Tibial artery (tissue), 4 donors: ENCODE measurements at places on chromosomes 13 and 19.

GRCh38 chr19:6250024-6250615, 29.7 kb downstream of the MLLT1 start:
- DNase-seq = no peak

DNA sequence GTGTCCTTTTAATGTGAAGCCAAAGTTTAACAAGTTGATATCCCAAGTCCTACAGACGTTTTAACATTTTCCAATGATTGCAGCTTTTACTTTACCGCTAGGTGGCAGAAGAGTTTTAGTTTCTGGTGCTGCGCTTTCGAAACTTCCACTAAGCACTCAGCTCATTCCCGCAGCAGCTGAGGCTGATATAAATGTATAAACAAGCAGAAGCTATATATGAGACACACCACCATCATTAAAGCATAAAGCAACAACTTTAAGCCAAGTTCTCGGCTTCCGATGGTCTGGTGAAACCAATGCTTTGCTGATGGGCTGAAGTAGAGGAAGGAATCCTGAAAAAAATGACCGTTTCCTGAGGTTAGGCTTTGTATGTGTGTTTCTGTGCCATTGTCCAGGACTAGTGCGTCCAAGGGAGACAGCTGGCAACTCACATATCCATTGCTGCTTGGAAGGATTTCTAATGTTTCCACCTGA, 753.9 kb downstream of the OLFM4 start:
- DNase-seq = no peak

DNA sequence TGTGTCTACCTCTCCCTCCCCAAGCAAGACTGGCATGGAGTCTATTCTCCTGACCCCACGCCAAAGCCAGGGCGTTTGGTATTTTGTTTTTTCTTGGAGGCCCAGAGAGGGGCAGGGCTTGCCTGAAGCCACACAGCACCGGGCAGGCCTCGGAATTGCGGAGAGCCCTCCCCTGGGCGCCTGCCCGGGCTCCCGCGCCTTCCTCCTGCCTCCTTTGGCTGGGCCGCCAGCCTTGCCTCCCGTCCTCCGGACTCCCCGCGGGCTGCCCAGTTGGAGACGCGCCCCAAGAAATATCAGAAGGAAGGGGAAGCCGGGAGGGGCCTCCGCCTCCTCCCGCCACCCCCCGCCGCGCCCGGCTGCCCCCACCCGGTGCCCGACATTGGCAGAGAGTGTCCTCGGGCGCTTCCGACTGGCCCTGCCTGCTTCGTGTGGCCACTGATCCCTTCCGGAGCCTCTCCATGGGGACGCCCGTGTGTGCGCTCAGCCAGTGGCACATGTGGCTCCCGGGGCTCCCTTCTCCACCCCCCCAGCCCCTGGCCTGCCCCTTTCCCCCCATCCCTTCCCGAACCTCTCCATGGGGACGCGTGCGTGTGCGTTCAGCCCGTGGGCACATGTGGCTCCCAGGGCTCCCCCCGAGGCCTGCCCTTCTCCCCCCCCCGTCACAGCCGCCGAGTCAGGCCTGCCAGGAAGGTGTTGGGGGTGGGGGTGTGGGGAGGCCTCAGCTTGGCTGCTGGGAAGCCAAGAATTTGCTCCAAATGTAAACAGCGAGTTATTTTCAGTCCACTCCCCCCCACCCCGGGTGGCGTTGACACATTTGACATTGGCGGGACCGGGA, 37.3 kb downstream of the NFIC start:
- peak; percentile 98 for DNase-seq

GRCh38 chr19:4256563-4256962, 9.7 kb downstream of the YJU2 start:
- DNase-seq = no peak

GRCh38 chr13:113592571-113592970, 8.0 kb downstream of the TFDP1 start:
- DNase-seq = no peak
